M059J (cell line): ENCODE measurements at places on chromosomes 1 and 21.

DNA sequence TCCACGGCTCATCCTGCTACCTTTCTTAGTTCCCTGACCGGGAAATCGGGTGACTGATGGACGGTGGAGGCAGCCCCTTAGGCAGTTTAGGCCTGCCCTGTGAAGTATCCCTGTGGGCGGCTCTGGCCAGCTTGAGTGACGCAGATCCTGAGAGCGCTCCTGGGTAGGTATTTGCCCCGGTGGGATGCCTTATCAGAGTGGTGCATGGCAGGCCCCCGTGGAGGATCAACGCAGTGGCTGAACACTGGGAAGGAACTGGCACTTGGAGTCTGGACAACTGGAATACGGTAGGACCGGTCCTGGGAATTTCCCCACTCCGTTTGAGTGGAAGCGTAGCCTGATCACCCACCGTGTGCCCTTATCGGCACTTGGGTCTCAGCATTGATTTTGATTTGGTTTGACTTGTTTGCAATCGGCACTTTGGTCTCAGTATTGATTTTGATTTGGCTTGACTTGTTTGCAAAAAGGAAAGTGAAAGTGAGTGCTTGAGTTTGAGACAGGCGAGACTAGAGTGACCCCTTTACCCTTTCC, 15.2 kb downstream of the PLA2G2F start:
- no peak for DNase-seq

DNA sequence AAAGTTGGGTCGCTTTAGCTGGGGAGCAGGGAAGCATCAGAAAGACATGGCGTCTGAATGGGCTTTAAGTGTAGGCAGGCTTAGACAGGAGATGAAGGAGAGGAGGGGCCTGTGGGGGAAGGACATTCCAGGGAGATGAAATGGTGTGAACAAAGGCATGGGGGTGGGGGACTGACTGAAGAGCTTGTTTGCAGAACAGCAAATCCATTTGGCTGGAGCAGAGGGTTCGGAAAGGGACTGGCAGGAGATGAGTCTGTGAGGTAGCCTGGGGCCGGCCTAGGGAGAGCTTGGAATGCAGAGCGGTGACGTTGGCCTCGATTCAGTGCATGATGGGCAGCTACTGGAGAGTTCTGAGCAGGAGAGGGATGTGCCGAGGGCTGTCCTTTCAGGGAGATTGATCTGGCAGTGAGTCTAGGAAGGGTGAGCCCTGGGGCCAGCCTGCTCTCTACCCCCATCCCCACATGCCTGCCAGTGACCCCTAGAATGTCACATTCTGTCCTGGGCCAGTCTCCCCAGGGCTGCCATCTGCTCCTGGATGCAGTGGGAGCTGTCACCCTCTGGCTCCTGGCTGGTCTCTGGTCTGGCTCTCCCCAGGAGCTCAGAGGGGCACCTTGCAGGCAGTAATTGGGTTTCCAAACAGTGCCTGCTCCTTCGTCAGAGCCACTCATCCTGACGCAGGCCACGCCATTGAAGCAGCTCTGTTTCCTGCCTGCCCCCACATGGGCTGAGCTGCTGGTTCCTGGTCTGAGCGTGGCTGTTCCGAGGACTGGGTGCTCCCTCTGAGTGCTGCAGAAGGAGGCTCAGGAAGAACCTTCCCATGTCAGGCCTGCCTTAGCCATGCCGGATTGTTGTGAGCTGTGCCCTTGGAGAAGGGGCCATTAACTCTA, 22.3 kb upstream of the TMEM222 start:
- peak; percentile 99 for DNase-seq

DNA sequence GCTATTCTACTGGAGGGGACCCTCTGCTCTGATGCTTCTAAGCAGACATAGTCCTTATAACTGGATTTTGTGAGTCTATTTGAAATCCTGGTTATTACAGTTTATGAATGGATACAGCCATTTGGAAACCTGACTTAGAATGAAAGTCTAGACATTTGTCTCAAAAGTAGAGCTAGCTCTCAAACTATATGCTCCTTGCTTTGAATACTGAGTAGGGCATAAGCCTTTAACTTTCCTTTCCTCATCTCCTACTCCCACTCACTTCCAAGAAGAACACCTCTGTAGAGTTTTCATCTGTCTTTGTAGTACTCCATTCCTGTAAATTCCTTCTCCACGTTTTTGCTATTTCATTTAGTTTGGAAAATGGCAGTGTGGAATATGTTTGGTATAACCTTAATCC, 9.0 kb upstream of the ARID1A start:
- DNase-seq: peak; percentile 39

- peak; percentile 45 for DNase-seq
Observed at GRCh38 chr1:155977690-155978324, 540 bp downstream of the ARHGEF2 start.

GRCh38 chr1:232968391-232968790, 18.0 kb downstream of the NTPCR start:
- no peak for DNase-seq

DNA sequence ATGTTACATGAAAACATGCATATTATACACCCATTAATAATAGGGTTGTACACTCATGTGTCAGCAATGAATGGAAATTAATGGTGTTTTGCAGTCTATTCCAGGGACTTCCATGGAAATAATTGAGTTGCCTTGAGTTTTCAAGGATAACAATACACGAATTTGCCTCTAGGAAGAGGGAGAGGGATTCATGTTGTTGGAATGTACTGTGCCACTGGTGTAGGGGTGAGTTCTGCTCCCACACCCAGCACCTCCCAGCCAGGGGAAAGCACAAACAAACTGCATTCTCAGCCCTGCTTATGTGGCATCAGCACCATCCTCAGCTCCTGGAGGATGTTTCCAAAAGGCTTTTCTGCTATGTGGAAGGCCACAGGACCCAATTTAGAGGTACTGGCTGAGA, 57.8 kb downstream of the BCAR3 start:
- DNase-seq: peak; percentile 93

- peak; percentile 45 for DNase-seq
Observed at GRCh38 chr21:37166733-37167132, 93.7 kb downstream of the TTC3 start.
